ENCODE measurements at places on chromosomes 3 and 15.
A peak's percentile ranks its signal among the peaks of the same experiment; 100 is the strongest.

DNA sequence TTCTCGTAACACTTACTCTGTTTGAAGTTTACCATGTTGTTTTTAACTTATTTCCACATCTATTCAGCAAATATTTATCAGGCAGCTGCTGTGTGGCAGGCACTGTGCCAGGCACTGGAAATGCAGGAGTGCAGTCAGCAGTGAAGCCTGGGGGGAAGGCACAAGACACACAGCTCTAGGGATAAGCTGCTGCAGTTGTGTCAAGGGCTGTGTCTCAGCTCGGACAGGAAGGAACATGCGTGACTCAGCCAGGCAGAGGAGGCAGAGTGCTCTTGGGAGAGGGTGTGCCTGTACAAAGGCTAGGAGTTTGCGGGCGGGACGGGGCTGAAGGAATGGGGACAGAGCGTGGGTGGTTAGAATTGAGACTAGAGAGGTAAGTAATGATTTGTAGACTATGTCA lies 24.7 kb downstream of the LYSMD4 start:
- DNase-seq = peak; percentile 56

DNA sequence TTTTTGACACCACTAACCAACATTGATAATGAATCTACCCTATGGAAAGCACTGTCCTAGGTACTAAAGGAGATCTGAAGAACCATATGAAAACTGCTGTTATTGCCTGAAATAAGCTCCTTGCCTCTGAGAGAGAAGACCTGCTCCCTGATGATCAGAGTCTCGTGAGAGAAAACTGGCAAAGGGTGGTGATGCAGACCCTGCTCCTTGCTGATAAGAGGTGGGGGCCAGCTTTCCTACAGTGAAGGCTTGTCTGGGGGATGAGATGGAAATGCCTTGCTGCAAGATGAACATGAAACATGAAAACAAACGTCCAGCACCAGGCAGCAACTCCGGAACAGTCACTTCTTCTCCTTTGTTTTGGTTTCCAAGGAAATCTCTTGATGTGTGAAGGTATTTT lies 31.9 kb downstream of the RASGRP1 start:
- no peak for DNase-seq

GRCh38 chr3:73568371-73568862 lies 56.3 kb downstream of the PDZRN3 start:
- DNase-seq = no peak

DNA sequence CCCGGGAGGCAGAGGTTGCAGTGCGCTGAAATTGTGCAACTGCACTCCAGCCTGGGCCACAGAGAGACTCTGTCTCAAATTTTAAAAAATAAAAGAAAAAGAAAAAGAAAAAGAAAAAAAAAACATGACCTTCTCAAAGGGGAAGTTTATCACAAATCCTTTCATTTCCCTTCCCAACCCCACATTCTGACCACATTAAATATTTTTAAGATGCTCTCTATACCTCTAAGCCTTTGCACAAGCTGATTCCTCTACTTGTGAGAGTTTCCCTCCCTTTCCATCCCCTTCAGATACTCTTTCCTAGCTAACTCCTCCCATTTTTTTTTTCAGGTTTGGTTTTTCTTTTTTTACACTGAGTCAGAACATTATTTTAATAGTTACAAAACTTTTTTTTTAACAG lies 4.0 kb downstream of the HIGD1A start:
- DNase-seq = no peak

DNA sequence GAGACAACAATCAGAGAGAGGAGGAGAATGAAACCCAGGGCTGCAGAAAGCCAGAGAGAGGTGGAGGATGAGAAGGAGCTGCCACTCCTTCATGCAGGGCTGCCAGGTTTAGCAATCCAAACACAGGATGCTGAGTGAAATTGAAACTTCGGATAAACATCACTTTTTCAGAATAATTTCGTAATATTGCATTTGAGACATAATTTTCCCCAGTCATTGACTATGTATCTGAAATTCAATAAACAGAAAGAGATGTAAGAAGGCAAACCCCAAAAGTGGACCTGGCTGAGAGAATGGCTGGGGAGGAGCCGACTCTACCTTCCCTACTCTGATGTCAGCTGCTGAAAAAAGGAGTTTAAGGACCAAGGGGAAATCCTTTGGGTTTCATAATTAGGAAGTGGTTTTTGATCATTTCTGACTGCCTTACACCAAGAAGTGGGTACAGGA lies 33.8 kb downstream of the SLC9A9 start:
- peak; percentile 5 for DNase-seq

GRCh38 chr15:42796955-42797782 lies 60.2 kb upstream of the CDAN1 start:
- peak; percentile 5 for DNase-seq

DNA sequence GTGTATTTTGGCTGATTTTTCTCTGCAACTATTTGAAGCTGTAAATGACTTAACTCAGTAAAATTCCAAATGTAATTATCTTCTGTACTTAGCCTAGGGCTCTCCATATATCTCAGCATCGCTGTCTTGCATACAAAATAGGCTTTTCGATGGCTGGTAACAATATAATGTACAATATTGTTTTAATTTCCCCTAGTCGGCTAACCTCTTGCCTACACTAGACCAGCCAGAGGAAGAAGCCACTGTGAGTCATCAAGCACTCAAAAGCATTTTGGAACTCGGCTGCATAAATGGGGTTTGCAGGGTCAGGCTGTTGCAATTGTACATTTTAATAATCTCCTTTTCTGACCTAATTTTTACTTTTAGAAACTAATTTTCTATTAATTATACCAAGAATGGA lies 583.8 kb downstream of the FOXP1 start:
- peak; percentile 38 for DNase-seq

GRCh38 chr3:186775999-186776398 lies 7.4 kb upstream of the EIF4A2 start:
- no peak for DNase-seq

DNA sequence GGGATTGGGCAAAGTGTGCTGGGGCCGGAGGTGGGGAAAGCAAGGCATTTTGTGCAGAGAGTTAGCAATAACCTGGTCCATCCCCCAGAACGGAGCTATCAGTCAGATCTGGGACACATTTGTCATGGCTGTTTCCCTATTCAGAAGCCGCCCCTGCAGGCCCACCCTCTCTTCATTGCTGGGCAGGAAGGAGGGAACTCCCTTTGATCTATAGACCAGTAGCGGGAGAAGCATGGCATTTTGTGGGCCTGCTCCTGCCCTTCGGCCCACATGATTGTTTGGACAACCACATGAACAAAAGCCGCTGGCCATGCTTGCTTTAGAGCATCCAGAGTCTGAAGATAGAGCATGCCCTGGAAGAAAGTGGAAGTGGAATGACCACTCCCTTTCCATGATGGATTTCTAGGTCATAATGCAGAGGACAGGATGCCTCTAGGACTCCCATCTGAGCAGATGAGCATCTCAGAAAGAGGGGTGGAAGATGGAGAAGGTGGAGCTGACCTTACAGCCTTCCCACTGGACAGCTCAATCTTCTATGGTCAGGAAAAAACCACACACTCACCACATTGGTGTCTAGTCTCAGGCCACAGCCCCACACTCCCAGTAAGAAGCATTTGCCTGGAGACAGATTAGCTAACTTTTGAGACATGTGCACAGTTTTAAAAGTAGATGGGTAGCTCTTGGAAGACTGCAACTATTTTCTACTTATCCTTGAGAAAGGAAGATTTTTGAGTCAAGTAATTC lies 11.9 kb upstream of the LRTM1 start:
- DNase-seq = no peak

GRCh38 chr3:156628836-156629618 lies 45.4 kb upstream of the TIPARP start:
- no peak for DNase-seq

- no peak for DNase-seq
Measured at GRCh38 chr3:170350515-170351413, 6.8 kb upstream of the SKIL start.

DNA sequence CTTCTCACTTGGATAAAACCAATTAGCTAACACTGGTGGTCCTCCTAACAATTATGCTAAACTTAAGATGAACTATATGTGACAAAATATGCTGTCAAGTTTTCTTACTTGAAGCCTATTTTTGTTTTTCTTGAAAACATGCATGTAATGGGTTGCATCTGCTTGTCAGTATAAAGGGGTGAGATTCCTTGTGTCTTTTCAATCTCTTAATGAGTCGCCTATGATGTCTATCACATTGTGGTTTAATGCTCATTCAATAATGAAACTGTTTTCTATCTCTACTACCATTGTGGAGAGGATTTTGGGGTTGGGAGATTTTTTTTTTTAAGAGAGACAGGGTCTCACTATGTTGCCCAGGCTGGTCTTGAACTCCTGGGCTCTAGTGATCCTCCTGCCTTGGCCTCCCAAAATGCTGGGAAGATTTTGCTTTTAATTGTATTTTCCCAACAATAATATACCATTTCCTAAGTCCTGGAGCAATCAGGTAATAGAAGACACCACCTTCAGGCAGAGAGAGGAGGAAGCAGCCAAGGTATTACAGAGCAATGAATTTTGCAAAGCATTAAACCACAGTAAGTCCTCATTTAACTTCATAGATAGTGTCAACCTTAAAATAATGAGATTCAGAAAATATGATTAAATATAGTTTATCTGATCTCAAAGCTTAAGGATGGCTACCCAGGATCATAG lies 17.4 kb upstream of the TRMT10C start:
- DNase-seq = no peak

DNA sequence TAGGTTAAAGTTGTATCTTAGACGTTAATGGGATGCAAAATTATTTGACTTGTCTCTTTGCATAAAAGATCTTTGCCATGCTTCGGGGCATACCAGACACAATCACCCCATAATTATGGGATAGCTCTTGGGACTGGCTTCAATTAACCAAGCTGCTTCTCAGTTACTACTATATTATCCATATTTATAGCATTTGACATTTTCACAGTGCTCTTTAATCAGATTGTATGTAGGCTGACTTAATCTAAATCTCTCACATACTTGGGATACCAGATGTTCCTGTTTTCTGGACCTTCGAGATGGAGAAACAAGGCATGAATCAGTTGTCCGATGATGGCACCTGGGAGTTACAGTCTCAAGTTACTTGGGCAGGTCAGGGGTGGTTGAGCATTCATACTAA lies 27.2 kb upstream of the ABHD17C start:
- no peak for DNase-seq

DNA sequence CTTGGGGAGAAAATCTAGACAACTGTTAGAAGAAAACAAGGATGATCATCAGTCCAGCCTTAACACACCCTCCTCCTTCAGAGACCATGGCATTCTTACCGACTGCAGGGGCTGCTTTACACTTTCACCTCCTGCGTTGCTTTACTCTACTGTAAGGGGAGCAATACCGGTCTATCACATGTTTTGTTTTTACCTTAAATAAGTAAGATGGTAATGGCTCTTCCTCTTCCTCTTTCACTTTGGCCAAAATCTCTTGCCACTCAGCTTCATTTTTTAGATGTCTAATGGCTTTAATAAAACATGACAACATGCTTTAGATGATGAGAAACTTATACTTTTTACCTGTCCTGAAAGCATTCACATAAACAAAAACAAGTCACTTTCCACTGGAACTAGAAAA lies 33.4 kb upstream of the STIMATE start:
- DNase-seq = no peak

DNA sequence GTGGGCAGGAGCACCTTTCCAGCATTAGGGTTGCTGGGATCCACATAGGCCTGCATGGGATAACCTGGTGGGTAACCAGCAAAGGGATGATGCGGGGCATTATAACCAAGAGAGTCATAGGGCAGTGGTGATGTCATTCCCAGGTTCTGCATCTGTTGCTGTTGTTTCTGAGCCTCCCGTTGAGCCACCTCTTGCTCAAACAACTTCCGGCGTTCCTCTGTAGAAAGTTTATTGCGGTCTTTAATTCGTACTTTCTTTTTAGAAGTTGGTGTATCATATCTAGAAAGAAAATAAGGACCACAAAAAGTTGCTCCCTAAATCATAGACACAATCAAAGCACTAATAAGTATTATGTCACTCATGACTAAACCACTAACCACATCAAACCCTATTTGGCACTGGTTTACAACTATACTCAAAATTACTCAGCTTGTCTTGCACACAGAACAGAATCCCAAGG lies 77.8 kb downstream of the NBEAL2 start:
- DNase-seq = no peak

- DNase-seq = peak; percentile 94
Measured at GRCh38 chr15:90143166-90143655, 40.9 kb upstream of the IDH2 start.

DNA sequence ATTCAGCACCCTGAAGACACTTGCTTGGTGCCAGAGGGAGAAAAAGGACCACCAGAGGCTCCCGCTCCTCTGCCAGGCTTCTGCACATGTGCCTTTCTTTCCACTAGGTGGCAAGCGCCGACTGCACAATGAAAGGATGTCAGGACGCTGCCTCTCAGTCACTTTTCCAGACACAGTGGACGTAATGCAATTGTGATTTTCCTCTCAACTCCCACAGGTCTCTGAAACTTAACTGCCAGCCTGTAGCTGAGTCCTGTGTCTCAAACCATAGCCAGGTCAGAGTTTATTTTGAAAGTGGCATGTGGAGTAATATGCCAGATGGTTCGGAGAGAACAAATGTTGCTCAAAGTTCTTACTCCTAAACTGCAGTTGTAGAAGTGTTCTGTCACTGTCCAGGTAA lies 162.9 kb downstream of the ITPR1 start:
- DNase-seq = peak; percentile 68

DNA sequence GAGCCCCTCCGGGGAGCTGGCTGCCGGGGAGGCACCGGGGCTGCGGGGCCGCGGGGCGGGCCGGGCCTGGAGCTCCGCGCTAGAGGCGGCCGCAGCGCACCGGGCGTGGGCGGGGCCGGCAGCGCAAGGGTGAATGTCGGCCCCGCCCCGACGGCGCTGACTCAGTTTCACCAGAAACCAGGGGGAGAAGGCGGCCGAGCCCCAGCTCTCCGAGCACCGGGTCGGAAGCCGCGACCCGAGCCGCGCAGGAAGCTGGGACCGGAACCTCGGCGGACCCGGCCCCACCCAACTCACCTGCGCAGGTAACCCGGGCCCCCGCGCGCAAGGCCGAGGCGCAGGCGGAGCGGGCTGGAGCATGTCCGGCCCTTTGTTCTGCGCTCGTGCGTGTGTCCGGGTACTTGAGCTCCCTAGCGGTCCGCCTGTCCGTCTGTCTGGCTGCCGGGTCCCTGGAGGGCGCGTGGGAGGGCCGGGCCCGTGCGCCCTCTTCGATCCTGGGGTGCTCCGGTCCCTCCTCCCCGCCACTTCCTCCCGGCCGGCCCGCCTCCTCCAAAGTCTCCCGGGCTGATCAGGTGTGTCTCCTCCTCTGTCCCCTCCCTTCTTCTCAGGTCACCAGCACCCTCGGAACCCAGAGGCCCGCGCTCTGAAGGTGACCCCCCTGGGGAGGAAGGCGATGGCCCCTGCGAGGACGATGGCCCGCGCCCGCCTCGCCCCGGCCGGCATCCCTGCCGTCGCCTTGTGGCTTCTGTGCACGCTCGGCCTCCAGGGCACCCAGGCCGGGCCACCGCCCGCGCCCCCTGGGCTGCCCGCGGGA lies at the start of gene SPINT1:
SPINT1 (plus strand) TSS at position 164 of the 811 bp plus-strand sequence; CDS start at position 671, 507 bp downstream.
- DNase-seq = peak; percentile 73
